NB4 (cell line): ENCODE measurements at places on chromosomes 1 and 21.

DNA sequence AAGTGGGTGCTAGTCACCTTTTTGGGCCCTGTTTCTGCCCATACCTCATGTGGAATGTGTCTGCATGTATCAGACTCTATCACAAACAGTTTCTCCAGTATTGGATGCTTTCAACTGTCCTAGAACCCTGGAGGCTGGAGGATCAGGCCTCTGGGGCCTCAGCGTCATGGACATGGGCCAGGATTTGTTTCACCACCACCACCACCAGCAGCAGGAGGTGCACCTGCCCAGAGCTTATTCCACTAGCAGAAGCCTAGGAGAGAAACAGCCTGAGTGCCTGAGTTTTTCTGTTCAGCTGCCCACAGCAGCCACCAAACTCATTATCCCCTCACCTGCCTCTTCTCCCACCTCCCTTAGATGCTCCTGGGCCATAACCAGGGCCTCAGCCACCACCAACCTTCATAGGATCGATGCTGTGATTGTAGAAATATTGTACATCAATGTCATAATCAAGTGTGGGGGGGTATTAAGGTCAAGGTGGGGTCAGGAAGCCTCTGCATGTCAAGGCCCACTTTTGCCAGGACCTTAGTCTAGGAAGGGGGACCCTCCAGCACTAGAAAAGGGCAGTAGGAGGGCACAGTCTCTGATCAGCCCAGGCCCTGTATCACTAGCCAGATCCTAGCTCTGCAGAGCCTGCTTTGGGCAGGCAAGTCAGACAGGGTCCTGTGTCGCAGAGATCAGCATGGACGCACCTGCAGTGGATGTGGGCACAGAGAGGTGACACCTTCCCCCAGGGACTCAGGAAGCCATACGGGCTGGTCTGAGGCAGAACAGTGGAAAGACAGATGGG, 9.3 kb downstream of the DMAP1 start:
- no peak for DNase-seq

GRCh38 chr1:156727926-156728598, at the start of gene METTL25B:
Gene METTL25B (plus strand): TSS chr1:156728469. CDS start chr1:156729105, 636 bp downstream.
- DNase-seq, result peak; percentile 87

DNA sequence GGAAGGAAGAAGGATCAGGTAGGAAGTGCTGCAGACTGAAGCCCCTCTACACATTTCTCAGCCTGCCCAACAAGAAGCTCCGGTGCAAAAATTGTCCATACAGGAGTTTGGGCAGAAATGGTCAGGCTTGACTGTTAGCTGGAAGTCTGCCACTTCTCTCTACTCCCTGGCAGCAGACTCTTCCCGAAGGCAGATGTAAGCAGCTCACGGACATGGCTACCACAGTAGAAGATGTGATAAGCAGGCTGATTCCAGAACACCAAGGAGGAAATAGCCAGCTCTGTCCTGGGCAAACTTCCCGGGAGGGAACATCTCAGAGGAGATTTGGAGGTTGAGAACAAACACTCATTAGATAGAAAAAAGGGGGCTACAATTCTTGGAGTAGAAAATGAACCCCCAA, 52.6 kb downstream of the TRABD2B start:
- DNase-seq, result no peak

DNA sequence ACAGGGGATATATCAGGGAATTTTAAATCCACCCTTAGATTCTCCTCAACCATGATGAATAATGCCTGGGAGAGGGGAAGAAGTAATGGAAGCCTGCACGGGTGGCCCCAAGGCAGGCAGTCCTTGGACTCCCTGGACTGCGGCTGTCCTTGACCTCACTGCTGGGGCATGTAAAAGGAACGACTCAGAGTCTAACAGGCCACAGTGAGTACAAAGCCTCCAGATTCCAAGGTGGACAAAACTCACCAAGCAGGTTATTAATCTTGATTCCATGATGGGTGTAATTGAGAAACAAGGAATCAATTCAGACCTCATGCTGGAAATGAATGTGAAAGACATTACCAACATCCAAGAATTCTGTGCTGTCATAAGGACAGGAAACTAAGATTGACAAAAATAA, 13.0 kb upstream of the ARHGAP29 start:
- no peak for DNase-seq

DNA sequence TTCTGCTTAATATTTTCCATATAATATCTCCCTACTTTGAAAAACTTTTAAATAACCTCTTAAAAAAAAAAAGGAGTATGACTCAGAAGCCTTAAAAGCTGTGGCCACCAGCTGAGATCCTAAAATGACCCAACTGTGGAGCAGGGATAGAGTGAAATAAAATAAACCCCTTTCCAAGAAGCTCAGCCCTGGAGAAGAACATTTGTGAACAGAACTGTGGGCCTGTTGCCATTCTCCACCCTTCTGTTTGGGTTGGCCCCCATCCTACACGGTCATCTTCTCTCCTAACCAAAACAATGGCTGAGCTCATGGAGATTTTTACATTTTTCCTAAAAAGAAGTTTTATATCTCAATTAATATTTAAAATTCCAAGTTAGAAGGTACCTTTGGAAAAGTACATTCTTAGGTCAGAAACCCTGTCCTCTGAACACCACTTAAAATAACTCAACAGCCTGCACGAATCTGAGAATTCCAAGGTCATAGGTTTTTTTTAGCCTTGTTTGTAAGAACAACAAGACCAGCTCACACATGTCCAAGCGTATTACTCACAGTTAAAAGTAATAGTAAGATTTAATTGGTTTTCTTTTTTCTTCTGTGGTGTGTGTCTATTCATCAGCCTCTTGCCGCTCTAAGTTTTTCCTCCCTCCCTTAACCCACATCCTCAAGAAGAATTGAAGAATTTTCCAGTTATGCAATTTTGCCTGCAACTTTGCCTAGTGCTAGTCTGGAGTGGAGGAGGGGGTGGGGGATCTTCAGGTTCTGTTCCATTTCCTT, 107.7 kb upstream of the ERRFI1 start:
- peak; percentile 45 for DNase-seq

- no peak for DNase-seq
These were observed 13.5 kb downstream of the COL18A1 start for GRCh38 chr21:45418301-45419071.

DNA sequence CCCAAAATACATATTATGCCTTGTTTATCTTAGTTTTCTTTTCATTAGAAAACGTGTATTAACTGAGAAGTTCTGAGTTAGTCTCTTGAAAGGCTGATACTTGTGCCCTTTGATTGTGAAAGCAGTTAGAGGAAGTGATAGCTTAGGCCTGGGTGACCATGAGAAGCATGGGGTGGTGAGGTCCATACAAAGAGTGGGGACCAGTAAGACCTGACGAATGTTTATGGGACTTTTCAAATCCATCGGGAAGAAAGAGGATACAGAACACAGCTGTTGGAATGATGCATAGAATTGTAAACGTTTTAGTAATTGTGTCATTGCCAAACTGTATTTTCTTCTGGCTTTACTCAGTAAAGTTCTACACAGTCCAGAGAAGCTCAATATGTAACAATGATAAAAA, 259.8 kb downstream of the LMO4 start:
- peak; percentile 7 for DNase-seq

GRCh38 chr1:10888791-10889649, 92.6 kb upstream of the CASZ1 start:
- no peak for DNase-seq

DNA sequence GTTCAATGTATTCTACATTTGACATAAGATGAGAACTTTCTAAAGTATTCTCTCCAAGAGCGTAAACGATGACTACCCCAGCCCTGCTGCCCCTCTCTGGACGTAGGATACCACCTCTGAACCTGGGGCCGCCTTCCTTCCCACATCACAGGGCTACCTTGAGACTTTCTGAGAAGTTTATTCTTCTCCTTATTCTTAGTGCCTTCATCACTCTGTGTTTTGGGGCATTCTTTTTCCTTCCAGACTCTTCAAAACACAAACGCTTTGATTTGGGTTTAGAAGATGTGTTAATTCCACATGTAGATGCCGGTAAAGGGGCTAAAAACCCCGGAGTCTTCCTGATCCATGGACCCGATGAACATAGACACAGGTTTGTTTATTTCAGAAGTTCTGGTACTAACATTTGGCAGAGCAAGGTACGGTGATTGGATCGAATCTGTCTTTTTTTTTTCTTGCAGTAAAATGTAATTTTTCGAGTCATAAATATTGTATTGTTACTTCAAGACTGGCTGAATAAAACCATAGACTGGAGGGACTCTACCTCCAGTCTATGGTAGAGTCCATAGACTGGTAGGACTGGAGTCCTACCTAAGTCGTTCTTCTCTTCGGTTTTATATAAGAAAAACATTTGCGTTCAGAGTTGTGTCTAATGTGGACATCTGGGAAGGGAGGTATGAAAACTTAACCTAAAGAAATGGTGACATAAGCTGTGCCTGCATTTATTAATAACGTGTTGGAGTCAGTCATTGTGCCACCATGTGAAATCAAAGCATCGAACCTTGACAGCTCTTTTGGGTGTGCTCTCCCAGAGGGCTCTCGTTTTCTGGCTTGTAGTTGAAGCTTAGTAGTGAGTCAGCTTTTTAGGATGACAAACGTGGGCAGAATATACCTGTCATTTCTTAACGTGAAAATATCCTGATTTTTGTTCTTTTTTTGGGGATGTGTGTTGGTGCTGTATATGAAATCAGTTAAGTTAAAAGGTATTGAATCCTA, 1.2 kb downstream of the MAN1A2 start:
- peak; percentile 50 for DNase-seq

- DNase-seq, result peak; percentile 73
These were observed 14.4 kb downstream of the CD58 start for GRCh38 chr1:116556289-116557006.

GRCh38 chr21:18970416-18970815, 566.8 kb upstream of the TMPRSS15 start:
- no peak for DNase-seq

DNA sequence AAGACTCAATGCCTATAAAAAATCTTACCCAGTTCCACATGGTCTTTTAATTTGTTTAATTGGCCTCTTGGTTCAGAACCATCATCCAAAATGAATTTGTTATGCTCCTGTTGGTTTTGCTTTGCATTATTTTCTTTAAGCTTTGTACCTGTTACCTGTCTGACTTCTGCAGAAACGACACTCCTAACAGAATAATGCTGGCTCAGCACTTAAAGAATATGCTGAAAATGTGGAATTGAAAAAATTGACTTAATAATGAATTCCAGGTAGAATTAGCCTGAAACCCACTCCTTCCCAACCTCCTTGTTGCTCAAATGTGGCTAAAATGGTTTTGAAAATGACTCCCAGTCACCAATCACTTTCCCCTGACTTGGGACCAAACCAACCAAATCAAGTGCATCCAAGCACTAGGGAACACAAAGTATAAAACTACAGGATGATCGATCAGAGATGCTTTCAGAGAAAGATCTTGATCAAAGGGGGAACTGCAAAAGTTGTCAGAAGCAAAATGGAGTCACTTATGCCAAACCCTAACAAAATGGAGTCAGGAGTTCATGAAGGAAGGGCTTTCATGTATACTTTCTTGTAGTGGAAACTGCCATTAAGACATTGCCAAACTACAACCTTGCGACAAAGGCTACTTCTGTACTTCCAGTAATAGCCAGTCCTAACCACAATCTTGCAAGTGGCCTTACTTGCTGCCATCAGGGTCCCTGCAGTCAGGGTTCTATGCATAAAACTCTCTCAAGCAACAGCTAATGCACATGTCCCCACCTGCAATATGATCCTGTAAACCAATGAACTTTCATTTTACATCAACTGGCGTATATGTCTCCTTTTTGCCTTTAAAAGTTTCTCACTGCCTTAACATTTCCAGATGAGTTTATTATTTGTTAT, 5.4 kb downstream of the GBP7 start:
- DNase-seq, result peak; percentile 18

GRCh38 chr1:147717706-147718097, 42.7 kb downstream of the GJA5 start:
- no peak for DNase-seq

DNA sequence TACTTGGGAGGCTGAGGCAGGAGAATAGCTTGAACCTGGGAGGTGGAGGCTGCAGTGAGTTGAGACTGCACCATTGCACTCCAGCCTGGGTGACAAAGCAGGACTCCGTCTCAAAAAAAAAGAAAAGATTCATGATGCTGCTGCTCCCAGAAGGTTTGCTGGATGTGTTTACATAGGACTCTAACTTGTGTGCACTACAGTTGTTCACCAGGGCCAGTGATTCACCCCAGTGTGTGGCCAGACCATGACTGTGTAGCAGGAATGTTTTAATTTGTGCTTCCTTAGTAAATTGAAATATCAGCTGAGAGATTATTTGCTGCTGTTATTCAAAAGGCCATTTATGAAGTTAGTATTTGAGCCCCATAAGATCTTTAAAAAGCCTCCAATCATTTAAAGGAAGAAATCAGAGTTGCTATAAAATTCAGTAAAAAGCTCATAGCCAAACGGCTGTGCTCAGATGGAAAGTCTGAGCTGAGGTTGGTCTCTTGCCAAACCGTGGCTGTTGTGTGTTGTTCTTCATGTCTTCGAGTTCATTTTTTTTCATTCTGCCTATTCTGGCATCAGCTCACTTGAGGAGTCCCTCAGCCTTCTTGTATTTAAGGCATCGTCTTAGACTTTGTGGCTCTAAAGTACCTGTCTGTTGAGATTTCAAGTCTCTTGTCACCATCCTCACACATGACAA, 18.1 kb upstream of the PGD start:
- DNase-seq, result no peak

DNA sequence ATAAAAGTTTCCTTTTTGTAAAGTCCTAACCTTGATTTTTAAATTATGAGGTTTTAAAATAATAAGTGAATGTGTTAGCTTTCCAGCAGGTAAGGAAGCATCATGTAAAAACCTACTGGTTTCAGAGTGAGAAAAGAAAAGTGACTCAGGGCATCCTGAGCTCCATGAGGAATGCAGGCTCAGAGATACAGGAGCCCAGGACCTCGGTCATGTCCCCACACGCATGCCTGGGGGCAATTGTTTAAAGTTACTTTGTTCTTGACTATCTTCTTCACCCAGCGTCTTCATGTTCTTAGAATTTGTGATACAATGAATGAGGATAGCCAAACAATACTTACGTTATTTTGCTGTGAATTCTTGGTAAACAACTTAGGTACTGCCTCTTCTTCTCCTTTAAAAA, 117.4 kb upstream of the PLPPR5 start:
- no peak for DNase-seq

DNA sequence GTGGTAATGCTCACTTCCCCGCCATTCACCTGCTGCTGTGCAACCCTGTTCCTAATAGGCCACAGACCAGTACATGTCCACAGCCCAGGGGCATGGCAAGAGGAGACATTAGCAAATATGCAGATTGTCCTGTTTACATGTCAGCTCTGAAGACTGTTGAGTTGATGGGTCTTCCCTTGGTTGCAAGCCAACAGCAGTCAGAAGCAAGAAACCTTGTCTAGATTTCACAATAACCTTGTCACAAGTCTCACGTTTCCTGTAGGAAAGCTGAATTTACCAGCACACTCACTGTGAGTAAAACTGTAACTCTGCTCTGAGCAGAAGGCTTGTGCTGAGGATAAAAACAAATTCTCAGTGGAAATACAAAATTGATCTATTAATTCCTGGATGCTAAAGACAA, 195.1 kb downstream of the HLX start:
- peak; percentile 64 for DNase-seq

GRCh38 chr1:6984986-6985385, 199.7 kb downstream of the CAMTA1 start:
- DNase-seq, result no peak

DNA sequence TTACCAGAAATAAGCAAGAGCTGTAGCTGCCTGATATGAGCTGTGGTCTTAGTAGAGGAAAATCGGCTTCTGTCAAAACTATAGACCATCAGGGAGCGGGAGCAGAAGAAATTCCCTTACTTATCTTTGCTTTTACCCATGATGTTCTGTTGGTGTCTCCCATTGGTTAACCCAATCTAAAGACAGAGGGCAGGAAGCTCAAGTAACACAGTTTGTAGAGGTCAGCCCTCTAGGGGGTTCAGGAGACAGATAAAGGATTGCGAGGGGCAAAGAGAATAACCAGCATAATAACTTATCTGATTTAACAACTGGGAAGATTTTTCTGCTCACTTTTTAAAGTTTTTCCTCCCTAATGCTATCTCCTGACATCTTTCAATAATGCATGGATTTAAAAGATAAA, 142.4 kb downstream of the NTMT2 start:
- no peak for DNase-seq
